8988T (cell line): ENCODE measurements at places on chromosomes 7 and 10.

DNA sequence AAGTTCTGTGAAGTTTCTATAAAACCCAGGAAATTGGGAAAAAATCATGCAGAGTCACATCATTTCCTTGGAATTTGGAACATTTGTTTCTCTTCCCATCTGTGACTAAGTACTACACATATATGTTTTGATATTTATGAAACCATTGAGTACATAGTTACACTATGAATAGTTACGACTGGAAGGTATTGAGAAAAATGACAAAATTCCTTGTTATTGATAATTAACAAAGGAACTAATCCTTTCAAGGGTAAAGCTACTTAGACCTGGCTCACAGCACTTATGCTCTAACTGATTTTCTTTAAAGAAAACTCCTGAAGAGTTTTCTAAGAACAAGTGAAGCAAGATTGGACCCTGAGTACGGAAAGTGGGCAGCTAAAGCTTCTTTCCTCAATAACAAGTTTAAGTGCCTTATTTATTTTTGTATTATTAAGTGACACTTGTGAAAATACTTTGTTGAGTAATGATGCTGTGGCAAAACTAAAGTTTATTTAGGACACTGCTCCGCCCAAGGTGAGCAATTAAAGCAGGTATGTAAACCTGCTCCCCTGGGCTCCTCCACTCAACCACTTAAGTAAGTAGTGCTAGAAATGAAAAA is 12.0 kb upstream of the GLCCI1 start:
- no peak for DNase-seq

DNA sequence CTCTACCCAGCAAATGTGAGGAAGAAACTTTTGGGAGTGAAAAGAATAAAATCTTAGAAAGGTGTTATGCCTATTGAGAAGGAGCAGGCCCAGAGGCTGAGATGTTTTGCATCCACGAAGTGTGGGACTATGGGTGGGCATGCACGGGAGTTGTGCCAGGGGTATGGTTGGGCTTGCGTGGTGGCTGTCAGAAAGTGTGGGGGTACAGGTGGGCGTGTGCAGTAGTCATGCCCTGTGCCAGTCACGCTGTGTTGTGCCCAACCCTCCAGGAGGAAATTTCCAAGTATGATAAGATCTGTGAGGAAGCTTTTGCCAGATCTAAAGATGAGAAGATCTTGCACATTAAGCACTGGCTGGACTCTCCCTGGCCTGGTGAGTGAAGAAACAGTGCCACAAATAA is 52.9 kb upstream of the ZMIZ2 start:
- no peak for DNase-seq

DNA sequence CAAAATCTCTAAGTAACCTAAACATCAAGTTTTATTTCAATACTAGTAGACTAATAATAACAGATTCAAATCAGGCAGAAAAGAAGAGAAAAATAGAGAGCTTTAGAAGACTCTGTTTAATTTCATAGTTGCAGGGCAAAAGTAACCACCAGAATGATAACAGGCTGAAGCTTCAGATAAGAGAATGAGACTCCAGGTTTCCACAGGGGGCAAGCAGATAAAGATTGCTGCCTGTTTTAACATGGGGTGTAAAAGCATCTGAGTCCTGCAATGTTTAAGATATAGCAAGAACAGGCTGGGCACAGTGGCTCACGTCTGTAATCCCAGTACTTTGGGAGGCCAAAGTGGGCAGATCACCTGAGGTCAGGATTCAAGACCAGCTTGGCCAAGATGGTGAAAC is 11.0 kb downstream of the CROT start:
- DNase-seq, result no peak

GRCh38 chr10:119658274-119658673 is 7.1 kb downstream of the BAG3 start:
- DNase-seq, result peak; percentile 74

DNA sequence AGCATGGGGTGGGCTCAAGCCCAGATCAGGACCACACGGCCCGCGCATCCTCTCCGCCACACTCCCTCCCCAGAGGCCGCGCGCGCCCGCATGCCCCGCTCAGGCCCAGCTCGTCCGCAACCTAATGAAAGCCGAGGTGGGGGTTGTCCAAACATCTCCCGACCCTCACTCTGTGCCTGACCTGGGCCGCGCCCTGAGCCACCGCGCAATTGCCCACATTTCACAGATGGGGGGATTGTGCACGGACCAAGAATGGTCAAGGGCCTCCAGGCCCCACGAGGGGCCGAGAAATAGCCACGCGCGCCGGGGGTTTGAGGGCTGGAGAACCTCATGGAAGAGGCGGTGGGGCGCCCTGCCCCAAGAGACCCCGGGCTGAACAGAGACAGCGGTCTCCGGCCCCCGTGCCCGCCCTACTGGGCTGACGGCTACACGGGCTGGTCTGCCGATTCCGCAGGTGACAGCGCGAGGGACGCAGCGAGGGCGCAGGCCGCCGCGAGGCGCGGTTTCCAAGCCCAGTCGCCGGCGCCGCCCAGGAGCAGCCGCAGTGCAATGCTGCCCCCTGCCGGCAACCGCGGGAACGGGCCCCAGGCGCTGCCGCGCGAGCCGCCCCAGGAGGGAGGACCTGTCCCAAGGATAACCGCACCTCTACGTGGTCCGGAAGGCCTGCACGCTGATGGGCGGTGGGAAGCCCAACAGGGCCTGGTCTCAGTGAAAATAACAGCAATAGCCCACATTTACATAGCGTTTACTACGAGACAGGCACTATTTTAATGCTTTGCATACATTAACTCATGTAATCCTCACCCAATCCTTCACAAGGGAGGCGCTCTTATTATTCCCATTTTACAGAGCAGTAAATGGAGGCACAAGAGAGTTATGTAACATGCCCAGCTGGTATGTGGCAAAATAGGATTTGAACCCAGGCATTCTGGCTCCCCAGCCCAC is 10.5 kb upstream of the GRID1 start:
- DNase-seq, result peak; percentile 86

- no peak for DNase-seq
These were observed 350.8 kb downstream of the KCNMA1 start for GRCh38 chr10:77286531-77287508.

DNA sequence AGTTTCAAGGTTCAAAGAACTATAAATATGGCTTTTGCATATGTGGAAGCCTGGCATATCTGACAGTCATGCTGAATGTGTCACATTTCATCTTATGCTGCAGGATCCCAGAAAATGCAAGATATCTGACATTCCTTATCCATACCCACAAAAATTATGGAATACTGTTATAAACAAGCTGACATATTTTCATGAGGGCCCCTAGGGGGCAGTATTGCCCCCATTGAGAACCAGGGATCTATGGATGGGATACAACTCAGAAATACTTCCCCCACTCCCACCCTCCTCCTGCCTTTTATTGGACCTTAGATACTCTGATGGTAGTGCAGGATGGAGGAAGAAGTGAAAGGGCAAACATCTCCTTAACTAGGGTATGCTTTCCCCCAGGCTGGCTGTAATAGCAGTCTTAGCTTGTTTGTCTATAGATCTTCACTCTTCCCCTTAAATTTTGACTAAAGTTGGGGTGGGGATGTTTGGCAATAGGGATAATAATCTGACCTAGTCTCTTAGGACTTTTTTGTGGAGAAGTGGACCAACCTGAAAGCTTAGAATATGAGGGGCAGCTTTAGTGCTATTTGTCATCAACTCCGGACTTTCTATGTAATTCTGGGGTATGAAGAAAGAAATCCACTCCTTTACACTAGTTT is 3.5 kb upstream of the GNGT1 start:
- no peak for DNase-seq

DNA sequence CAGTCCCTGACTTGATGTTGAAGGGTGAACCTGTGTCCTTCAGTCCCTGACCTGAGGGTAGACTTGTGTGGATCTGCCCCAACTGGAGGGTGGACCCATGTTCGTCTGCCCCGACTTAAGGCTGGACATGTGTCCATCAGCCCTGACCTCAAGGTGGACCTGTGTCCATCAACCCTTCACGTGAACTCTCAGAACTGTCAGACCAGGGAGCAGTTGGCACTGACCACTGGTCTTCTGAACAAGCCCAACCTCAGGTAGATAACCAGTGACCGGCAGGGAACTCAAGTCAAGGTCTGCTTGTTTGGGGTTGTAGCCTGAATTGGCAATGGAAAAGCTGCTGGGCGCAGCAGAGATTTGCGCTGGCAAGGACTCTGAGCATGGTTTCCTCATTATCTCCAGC is 96.5 kb downstream of the ADCY1 start:
- DNase-seq, result no peak

- DNase-seq, result no peak
These were observed 315.3 kb downstream of the SNX13 start for GRCh38 chr7:17625043-17625442.

- DNase-seq, result no peak
These were observed 12.4 kb upstream of the SEC24C start for GRCh38 chr10:73731588-73732375.

DNA sequence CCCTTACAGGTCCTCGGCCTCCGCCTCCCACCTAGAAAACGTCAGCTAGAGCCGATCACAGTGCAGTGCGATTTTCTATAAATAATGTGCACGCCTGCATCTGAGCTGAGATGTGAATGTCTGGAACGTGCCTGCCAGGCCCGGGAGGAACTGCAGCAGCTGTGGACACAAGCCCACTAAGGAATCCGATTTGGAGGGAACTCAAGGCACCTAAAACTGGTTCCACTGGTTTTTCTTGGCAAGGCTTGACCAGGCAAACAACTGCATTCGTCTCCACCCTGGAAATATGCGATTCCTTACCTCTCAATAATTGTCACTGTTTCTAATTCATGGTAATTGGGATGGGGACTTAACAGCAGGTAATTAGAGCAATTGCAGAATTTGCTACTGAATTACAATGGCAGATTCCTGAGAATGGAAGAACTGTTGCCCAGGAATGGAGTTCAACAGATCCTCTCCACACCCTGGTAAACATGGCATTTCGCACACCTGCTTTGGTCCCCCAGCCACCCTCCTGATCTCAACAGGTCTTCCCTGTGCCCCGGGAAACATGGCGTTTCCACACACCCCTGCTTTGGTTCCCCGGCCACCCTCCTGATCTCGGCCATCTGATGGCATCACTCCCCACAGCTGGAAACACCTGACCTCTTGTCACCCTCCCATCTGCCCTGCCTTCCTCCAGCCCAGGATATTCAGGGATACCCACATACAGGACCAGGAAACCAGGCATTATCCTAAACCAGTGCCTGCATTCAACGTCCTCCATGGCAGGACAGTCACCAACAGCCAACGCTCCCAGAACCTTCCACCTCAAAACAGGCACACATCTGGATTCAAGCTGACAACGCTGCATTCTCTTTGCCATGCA is 76.0 kb downstream of the DIP2C start:
- DNase-seq, result no peak

DNA sequence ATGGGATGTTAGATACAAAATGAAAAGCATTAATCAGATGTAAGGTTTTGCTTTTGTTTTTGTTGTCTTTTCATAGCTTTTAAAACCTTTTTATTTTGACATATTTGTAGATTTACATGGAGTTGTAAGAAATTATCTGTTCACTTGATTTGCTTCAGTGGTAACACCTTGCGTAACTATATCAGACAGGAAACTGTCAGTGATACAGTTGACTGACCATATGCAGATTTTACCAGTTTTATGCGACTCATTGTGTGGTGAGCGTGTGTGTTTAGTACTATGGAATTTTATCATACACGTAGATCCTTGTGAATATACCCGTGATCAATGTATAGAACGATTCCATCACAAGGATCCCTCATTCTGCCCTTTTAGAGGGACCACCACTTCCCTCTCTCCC is 701.4 kb downstream of the SUGCT start:
- no peak for DNase-seq

- DNase-seq, result no peak
These were observed 87.5 kb downstream of the SEPTIN14 start for GRCh38 chr7:55775051-55775420.

DNA sequence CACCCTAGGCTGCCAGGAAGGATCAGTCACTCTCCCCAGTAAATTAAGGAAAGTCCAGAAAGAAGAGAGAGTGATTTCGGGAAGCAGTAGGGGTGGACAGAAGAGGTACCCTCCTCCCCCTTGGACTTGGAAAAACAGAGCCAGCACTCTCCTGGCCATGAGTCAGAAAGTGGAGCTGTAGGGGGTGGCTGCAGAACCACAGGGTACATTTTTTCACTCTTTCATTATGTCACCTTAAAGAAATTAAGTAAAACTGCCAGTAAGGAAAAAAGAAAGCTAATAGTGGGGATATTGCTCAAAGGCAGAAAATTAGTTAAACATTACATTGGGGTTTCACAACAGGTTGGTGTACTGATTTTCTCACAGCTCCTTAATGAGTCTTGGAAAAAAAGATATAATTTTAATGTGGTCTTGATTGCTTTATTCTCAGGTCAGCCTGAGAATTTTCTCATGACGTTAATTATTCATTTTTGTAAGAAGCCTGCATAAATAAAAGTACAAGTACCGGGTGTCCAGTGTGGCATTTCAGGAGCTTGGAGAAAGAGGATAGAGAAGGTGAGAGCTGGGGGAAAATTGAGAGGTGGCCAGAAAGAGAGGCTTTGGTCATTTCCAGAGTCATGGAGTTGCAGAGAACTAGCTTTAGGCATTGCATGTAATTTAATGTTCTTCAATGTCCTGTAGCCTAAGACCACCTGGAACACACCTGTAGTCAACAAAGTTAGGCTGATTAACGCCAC is 23.2 kb upstream of the AOAH start:
- DNase-seq, result no peak

DNA sequence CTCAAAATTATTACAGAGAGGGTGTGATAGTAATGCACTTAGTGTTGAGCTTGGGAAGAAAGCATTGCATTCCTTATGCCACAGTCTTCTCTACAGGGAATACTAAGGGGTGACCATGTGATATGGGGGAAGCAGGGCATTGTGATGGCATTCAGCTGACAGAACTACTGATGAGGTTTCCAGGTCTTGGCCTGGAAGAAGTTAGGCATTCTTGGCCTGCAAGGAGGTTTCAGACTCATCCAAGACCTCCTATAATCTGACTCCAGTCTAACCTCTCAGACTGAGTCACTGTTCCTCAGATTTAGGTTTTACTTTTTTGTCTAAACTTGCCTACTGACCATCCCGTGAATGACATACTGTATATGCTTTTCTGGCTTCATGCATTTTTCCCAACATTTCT is 7.9 kb downstream of the STMP1 start:
- DNase-seq, result no peak

DNA sequence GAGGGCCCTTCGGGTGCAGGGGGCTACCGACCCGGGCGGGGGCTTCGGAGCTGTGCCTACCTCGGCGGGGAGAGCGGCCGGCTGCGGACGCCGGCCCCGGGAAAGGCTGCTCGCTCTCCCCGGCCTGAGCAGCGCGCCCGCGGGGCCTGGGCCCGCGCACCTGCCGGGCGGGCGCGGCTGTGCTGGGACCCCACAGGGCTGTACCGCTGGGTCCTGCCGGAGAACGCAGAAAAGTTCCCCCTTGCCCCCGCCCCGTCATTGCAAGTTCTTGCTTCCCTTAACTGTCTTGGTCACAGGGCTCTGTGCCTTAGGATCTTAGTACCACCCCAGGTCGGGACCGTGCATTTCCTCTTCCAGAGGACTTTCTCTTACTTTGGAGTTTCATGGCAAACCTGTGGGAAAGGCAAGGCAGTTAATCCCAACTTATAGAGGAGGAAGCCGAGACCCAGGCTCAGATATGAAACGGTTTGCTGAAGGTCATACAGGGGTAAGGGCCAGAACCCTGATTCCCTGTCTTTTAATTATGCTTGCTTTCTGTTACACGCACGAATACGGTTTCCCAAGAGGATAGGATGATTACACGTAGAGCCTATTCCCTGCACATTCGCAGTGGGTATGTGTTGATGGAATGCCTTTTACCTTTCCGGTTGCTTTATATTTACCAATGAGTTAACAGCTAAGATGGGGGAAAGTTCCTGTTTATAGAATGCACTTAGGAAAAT is 652 bp downstream of the PCGF5 start:
- DNase-seq, result peak; percentile 42
